ENCODE measurements at places on chromosomes 16 and 17. TPM values are rescaled to one million over a fixed set of nuclear protein-coding genes. Genes with fewer than 3 reads are reported as not detected.

GRCh38 chr16:11217651-11218603, 38.1 kb downstream of the SOCS1 start:
- no peak for DNase-seq

- no peak for DNase-seq
These were observed 535.7 kb upstream of the HSBP1 start for GRCh38 chr16:83271970-83272575.

DNA sequence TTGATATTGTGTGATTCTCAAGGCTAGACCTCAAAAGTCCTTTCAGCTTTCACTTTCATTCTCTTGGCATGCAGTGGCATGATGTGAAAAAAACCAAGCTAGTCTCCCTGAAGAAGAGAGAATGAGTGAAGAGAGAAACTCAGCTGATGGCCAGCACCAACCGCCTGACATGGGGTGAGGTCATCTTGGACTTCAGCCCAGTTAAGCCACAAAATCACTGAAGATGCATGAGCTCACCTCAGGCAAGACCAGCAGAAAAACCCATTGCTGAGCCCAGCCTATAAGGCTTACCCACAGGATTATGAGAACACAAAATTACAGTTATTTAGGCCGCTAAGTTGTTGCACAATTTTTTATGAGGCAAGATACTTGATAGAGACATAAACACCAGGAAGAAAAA, 496.5 kb downstream of the TOX3 start:
- DNase-seq: no peak

DNA sequence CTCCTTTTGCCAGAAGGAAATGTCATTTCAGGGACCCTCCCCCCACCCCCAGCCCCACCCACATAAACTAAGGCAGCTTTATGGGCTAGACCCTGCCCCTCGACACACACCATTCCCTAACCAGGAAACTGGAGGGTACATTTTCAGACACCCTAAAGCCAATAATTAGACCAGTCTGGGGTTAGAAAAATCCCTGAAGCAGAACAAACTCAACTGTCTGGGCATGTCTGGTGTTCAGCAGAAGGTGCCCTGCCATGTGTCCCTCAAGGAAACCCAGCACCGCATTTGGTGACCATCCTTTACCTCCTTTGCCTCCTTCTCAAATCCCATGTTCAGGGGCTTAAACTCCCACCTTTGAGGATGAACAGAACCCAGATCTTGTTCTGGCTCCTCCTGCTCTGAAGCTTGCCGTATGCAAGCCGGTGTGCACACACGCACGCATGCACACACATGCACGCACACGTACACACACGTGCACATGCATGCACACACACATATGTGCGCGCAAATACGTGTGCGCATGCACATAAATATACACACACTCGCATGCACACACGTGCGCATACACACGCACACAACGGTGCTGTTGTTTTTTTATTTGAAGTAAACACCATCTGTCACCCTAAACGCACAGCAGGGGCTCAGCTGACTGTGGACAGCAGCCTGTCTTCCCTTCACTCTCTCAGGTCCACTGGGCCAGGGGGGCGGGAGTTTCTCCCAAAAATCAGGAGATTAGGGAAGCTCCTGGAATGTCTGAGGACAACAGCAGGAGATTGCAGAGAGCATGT, 156.8 kb upstream of the TNRC6C start:
- DNase-seq: no peak

GRCh38 chr17:69450918-69451317, 36.4 kb downstream of the MAP2K6 start:
- DNase-seq: no peak

TBC1D3K gene
- total RNA-seq: not detected

All from natural killer cell (primary cell).